ENCODE measurements at places on chromosomes 16 and 17.

DNA sequence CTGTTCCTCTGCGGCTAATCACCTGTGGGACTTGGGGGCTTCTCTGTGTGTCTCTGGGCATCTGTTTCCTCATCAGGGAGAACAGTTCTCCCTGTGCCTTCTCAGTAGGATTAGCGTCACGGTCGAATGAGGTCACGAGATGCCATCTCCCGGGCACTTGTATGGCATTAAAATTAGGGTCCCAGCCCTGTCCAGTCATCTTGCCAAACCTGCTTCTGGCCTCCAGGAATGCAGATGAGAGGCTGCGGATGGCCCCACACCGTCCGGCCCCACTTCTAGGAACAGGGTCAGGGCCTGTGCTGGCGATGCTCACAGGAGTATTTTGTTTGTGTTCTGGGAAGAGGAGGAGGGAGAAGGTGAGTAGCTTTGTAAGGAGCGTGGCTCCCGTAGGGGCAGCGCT is 58.5 kb downstream of the OR1D5 start:
- no peak for DNase-seq

DNA sequence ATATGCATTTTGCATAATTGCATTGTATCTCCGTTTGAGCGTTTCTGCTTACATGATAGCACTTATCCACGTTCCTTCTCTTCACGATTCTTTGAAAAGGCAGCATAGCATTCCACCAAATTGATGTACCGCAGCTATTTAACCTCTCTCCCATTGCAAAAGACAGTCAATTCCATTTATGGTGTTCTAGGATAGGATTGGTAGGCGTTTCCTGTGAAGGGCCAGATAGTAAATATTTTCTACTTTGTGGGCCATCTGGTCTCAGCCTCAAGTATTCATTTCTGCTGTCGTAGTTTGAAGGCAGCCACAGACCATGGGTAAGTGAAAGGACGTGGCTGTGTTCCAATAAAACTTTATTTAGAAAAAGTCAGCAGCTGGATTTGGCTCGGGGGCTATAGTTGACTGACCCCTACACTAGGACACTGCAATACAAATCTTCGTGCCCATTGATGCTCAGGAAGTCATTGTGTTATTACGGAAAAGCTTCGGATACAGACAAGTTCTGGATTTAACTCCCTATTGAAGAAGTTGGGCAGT is 10.1 kb downstream of the SNX29 start:
- DNase-seq = no peak

GRCh38 chr17:19431691-19432090 is 20.7 kb downstream of the RNF112 start:
- no peak for DNase-seq

- DNase-seq = no peak
These were observed 48.3 kb downstream of the TBC1D16 start for GRCh38 chr17:79987187-79987934.

GRCh38 chr16:50244504-50245416 is 21.6 kb upstream of the ADCY7 start:
- DNase-seq = no peak

DNA sequence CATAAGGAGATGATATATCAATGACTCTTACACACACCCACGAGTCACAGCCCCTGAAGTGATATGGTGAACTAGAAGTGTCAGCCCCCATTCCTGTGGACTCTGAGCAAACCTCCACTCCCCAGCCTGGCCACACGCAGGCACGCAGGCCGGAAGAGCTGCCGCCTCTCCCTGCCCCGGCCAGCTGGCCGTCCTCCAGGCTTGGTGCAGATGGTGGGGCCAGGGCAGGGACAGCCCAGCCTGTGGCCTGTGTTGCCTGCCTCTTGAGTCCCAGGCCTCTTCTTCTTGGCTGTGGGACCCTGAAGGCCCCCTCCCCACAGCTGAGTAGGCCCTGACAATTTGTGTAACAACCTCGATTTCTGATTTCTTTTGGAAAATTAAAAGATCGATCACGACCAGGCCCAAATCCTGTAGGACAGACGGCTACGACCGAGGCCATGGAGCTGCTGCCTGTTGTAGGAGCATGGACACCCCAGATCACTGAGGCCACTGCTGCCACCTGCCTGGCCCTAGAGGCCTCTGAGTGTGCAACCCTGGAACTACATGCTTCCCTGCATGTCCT is 10.0 kb upstream of the MPRIP start:
- no peak for DNase-seq

DNA sequence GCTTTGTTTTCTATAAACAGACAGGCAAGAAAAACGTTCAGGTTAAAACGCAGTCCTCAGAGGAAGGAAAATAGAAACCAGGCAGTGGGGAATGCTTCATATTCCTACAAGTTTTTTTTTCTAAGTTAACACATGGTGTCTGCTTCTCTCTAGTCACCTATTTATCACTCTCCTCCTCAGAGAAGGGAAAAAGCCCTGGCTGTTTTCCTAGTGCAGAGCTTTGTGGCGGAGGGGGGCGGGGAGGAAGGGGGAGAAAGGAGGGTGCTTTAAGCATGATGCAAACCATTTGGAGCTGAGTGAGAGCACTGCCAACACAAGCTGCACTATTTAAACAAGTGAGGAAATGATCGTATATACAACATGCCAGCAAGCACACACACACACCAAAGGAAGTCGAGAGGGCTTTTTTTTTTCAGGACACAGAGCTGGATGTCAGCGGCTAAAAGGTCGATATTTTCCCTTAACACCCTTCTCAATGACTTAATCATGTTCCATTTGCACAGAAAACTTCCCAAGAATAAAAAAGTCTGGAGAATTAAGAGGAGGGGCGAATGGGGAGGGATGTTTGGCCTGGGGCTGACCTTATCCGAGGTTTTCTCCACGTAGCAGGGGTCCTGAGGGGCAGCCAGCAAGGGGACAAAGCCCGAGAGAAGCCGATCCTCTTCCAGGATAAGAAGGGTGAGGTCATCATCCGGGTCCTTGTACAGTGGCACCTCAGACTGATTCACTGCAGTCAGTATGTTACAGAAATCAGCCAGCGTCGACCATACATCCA is 117.4 kb downstream of the HIC1 start:
- DNase-seq = no peak

DNA sequence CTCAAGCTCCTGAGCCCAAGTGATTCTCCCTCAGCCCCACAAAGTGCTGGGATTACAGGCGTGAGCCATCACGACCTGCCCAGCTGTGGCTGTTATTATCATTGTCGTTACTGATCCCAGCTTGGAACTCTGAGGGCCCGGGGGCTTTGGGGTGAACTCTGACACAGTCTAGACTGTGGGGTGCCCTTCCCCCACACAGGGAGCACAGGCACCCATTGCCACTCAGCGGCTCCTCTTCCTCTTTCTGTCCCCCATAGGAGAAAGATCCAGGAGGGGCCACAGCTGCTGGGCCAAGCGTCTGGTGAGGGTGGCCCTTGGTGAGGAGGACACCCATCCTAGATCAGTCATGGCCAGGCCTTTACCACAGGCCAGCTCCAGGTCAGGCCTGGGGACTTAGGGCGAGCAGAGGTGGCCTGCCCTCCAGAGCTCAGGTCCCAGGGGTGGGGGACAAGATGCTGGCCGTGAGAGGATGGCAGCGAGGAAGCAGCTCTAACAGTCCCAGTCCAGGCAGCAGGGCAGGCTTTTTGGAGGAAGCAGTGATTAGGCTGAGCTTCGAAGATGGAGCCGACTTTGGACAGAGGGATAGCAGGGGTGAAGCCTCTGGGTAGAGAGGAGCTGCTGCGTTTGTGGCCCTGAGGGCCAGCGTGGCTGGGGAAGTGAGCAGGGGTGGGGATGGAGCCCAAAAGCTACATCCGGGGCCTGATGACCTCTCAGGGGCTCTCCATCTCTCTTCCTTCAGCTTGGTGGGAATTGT is 24.7 kb downstream of the TMEM235 start:
- DNase-seq = no peak

DNA sequence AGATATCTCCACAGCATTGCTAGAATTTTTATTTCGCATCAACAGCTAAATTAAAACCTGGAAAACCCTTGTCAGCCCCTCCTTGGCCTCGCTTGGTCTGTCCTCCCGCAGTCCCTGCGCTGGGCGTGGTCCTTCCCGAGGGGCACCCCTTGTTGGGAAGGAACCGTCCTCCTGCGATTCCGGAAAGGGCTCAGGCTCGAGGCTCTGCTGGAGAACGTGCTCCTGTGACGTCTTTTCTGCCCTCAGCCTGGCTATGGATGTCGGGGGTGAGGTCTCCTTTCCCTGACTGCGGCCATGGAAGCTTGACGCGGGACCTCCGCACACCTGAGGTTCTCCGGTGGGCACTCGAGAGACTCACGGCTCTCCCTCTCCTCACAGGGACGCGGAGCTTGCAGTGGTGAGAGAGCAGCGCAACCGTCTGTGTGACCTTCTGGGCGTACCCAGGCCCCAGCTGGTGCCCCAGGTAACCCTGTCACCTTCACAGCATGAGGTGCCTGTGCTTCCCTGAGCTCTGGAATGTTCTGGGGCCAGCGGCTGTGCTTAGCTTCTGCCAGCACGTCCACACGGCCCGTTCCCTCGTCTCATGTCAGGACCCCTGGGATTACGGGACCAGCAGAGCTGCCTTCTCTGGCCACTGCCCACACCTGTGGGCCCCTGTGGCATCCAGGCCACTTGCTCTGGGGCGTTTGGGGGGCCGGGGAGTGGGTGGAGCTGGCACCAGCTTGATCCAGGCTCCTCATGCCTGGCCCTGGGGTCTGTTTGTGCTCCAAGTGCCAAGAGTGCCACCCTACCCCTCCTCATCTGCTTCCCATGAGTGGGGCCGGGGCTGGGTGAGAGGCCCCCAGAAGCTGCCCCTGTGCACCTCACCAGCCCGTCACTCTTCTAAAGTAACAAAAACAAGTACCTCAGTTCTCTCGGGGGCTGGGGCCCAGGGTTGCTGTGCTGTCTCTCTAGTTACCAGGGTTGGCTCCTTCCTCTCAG is 101.5 kb upstream of the ZNF750 start:
- no peak for DNase-seq

DNA sequence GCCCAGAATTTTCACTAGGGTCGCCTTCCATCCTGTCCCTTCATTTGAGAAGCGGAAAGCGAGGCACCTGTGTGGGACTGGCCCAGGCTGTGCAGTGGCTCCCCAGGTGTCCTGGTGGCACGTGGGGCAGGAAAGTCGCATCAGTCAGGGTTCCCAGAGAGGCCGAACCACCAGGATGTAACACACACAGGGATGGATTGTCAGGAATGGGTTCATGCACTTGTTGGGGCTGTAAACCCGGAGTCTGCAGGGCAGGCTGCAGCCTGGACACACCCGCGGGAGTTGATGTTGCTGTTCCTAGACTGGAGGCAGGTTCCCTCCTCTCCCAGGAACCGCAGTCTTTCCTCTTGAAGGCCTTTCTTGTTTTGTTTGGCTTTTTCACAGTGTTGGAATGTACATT is 30.7 kb upstream of the RPTOR start:
- DNase-seq = no peak

GRCh38 chr16:10362077-10362863 is 23.6 kb upstream of the ATF7IP2 start:
- no peak for DNase-seq

- DNase-seq = no peak
These were observed 571 bp upstream of the USP10 start for GRCh38 chr16:84699147-84699711.

DNA sequence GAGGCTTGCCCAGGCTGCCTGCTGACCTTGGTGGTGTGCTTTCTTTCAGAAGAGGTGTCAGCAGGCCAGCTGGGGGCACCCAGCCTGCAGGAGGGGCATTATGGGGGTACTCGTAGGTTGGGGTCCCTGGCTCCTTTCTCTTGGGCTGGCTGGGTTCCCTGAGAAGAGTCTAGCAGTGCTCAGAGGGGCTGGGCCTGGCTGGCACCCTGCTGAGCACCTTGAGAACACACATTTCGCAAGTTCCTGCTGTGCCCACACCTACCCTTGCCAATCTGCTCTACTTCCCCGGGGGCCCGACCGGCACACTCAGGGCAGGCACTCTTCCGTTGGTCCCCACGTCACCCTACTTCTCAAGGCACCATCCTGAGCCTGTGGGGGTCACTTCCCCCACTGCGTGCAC is 5.1 kb downstream of the CEMP1 start:
- DNase-seq = no peak

DNA sequence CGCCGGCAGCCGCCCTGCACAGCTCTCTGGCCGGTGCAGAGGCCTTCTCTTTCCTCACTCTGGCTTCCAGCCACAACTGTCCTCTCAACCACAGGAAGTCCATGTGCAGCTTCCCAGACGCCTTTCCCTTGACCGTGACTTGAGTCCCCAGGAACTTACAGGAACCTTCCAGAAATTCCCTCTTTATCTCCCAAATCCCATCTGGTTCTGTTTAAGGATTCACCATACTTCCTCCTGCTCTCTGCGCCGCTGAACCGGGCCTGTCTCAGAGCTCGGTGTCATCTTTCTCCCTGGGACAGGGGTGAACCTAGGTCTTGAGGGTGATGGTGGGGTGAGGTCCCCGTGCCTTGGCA is 65.2 kb upstream of the ZNF469 start:
- no peak for DNase-seq

- DNase-seq = no peak
These were observed 22.2 kb upstream of the CLEC18C start for GRCh38 chr16:70151391-70151790.

- no peak for DNase-seq
These were observed 2.2 kb downstream of the UBE2Z start for GRCh38 chr17:48910370-48910769.

- DNase-seq = no peak
These were observed 107.7 kb upstream of the GPR139 start for GRCh38 chr16:20181416-20181815.

DNA sequence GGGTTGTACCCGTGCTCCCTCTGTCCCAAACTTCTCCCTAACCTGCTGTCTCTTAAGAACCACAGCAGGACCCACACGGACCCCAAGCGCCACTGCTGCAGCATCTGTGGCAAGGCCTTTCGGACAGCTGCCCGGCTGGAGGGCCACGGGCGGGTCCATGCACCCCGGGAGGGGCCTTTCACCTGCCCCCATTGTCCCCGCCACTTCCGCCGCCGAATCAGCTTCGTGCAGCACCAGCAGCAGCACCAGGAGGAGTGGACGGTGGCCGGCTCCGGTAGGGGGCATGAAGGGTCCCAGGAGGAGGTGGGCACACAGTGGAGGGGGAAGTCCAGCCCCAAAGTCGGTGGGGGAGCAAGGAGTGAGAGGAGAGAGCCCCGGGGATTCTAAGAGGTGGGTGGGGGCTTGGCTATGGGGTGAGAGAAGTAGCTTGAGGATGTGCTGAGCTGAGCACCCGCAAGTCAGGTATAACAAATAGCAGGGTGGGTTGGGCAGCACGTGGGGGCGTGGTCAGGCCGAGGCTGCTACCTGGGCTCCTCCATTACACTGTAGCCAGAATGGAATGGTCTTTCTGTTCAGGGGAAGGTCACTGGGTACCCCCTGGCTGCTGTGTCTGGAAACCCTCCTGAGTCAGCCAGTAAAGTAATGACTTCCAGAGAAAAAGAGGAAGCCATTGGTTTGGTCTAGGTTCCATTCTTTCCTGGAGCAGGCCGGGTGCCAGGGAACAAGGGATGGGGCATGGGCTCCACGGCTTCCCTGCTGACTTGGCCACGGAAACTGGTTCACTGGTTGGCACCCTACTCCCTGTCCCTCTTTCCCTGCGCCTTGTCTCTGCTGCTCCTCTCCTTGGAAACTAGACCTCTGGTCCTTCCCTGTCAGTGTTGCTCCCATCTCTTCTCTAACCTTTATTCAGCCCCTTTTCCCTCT is 7.1 kb downstream of the PRSS53 start:
- no peak for DNase-seq

Data from stimulated activated CD4-positive, alpha-beta T cell treated with anti-CD3 and anti-CD28 coated beads, Interleukin-1b, Interleukin-23, amount 100 ng/mL, for 24 hours (primary cell).